ENCODE measurements at places on chromosomes 7 and 10.

GRCh38 chr10:61170594-61170993 lies 226.6 kb upstream of the RHOBTB1 start:
- no peak for DNase-seq

DNA sequence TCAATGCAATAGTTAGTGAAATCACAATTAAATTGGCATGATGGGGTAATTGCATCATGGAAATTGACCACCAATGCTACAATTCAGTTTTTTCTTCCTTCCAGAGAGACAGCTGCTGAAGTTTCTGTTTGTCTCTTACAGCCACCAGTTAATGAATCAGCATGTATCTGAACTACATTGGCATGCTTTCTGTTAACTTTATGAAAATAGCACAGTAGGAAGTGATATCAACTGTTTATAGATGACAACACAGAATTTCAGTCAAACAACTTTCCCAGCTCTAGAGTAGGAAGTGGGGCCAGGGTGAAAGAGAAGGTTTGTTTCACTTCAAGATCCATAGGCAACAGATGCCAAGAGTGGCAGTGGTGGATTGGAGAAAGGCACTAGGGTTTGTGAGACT lies 339.6 kb upstream of the VWC2 start:
- no peak for DNase-seq

GRCh38 chr7:155449008-155449868 lies 8.7 kb upstream of the EN2 start:
- DNase-seq, result no peak

DNA sequence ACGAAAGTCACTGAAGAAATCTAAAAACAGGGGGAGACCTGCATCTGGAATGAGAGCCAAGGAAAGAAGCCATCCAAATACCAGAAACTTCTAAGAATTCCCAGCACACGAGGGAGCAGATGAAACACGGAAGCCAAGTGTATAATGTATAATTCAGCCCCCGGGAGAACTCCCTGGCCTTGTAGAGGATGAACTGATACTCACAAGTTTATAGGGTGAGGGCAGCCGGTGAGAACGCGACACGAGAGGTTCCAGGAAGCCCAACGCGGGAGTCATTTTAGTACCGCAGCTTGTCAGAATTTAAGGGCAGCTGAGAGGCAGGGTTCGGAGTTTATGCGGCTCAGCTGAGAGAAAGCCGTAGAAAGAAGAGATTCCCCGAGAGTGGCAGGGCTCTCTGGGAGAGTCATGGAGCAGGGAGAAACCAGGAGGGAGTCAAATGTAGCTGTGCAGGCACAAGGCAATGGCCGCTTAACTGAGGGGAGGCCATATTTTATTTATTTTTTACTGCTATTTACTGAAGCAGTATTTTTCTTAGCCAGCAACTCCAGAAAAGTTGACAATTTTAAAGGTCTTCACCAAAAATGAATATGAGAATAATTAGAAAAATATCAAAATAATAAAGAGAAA lies 164.0 kb downstream of the NPSR1 start:
- no peak for DNase-seq

GRCh38 chr7:2172311-2173188 lies 60.2 kb downstream of the MAD1L1 start:
- DNase-seq, result no peak

DNA sequence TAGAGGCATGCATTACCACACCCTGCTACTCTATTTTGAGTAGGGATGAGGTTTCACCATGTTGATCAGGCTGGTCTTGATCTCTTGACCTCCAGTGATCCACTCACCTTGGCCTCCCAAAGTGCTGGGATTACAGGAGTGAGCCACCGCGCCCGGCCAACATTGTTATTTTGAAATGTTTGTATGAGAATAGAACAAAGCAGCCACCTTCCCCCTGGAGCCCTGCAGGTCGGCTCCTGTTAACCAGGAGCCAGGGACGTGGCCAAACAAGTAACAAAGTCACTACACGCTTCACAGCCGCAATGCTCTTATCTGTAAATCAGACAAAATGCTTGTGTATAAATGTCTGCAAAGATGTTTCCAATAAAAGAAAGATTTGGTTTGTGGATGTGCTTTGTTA lies 295.4 kb downstream of the CNTNAP2 start:
- DNase-seq, result no peak

All from NCI-H510A (cell line).